ENCODE measurements at places on chromosomes 3 and 15.

GRCh38 chr3:39443530-39443929 is 23.9 kb upstream of the MOBP start:
- DNase-seq = no peak

DNA sequence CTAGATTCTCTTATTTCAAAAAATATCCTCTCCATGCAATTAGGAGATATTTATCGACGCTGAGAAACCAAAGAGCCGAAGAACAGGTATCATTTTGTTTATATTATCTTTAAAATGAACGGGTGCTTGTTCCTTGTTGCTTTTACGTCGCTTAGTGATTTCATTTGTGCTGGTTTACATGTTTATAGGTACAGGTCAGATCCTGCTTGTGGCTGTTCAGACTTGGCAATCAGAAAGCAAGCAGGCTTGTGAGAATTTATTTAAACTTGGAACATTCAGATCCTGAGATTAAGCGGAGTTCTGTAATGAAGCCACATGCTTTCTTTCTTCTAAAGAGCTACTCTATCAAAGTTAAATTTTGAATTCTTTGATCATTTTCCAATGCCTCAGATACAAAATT is 43.0 kb upstream of the ATP2C1 start:
- no peak for DNase-seq

- DNase-seq = no peak
Observed at GRCh38 chr15:37015035-37015434, 85.3 kb downstream of the MEIS2 start.

- DNase-seq = no peak
Observed at GRCh38 chr3:12895391-12896062, 54.2 kb upstream of the RPL32 start.

All from neuronal stem cell (in vitro differentiated cells).